ENCODE measurements at places on chromosomes 12 and 14.

- H3K27me3 ChIP-seq, result no peaks in the 10 kb centered on the region
- no peak for DNase-seq
- no peak overlapping the region for H3K27ac ChIP-seq
- H3K4me1 ChIP-seq, result no peaks in the 10 kb centered on the region
- no peak overlapping the region for H3K4me3 ChIP-seq
Measured at GRCh38 chr12:29599381-29599780, 101.9 kb upstream of the OVCH1 start.

GRCh38 chr14:57274551-57274950 lies 5.8 kb downstream of the AP5M1 start:
- H3K27me3 ChIP-seq, result no peaks in the 10 kb centered on the region
- peaks cover 18% of the 10 kb centered on the region for H3K4me1 ChIP-seq
- H3K36me3 ChIP-seq, result peaks cover 7% of the 10 kb centered on the region
- no peak overlapping the region for H3K27ac ChIP-seq
- no peak overlapping the region for H3K4me3 ChIP-seq

DNA sequence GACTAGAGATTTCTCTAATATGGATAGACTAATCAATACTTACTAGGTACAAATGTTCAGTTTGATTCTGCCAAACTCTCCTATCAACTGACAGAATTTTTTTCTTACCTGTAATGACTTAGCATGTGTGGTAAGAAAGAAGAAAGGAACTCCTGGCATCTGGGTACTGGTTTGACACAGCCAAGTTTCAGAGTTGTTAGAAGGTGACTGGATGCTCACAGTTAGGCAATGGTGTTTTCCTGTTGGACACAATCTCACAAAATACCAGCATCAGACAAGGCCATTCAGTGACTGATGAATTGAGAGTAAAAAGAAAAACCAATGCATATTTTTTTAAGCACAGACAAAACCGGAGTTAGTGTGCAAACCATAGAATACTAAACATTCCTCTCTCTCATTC lies 4.2 kb downstream of the MUCL1 start:
- no peaks in the 10 kb centered on the region for H3K4me1 ChIP-seq
- no peak for DNase-seq
- no peak overlapping the region for H3K27ac ChIP-seq
- H3K36me3 ChIP-seq, result no peaks in the 10 kb centered on the region
- H3K4me3 ChIP-seq, result no peak overlapping the region

GRCh38 chr14:98685725-98686124 lies 586.3 kb downstream of the BCL11B start:
- no peak for DNase-seq
- H3K4me1 ChIP-seq, result no peaks in the 10 kb centered on the region
- no peak overlapping the region for H3K4me3 ChIP-seq
- H3K36me3 ChIP-seq, result no peaks in the 10 kb centered on the region
- H3K27me3 ChIP-seq, result no peaks in the 10 kb centered on the region
- no peak overlapping the region for H3K27ac ChIP-seq

- H3K4me1 ChIP-seq, result peaks cover 10% of the 10 kb centered on the region
- no peaks in the 10 kb centered on the region for H3K36me3 ChIP-seq
- H3K27me3 ChIP-seq, result no peaks in the 10 kb centered on the region
Measured at GRCh38 chr14:91889477-91890211, 22.3 kb upstream of the TC2N start.

DNA sequence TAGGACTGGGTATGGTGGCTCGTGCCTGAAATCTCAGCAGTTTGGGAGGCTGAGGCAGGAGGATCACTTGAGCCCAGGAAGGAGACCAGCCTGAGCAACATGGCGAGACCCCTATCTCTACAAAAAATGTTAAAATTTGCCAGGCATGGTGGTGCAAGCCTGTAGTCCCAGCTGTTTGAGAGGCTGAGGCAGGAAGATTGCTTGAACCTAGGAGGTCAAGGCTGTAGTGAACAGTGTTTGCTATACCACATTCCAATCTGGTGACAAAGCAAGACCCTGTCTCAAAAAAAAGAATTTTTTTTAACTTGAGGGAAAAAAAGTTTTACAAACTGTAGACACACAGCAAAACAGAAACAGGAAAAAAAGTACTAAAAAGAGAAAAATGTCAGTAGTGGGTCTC lies 2.3 kb upstream of the MAP3K9 start:
- peaks cover 12% of the 10 kb centered on the region for H3K4me1 ChIP-seq
- no peak overlapping the region for H3K27ac ChIP-seq
- H3K4me3 ChIP-seq, result no peak overlapping the region
- no peaks in the 10 kb centered on the region for H3K27me3 ChIP-seq

DNA sequence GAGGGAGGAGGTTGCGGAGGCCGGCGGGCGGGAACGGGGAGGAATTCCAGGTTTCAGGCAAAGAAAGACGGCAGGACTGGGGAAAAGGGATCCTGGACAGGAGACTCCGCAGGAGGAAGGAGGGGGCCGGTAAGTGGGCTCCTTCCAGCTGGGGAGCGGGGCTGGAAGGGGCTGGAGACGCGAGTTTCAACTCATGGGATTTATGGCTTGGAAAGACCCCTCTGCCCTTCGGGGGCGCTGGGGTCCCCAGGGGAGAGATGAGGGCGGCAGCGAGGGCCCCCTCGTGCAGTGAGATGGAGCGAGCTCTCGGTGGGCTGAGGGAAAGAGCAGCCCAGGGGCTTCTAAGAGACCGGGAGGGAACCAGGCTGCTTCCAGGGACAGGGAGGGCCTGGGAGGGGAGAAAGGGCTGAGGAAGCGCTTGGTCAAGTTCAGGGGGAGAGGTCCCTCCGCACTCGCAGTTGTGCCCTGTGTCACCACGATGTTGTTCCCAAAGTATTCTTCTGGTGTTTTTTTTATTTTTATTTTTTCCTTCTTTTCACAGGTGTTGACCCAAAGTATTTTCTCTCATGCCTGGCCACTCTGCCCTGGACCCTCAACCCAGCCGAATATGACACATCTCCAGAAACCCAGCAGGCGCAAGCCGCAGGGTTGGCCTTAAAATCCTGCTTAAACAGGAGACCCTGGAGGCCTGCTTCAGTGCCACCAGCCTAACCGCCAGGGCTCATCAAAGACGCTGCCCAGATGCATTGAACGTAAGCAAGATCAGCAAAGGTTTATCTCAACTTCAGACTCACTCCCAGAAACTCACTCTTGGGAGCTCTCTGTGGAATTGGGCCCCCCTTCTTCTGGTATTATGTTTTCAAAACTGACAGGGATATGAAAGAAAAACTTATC lies 16.1 kb downstream of the TNFAIP2 start:
- H3K27ac ChIP-seq, result peak overlapping the region; percentile 58
- H3K36me3 ChIP-seq, result no peaks in the 10 kb centered on the region
- no peak for DNase-seq

DNA sequence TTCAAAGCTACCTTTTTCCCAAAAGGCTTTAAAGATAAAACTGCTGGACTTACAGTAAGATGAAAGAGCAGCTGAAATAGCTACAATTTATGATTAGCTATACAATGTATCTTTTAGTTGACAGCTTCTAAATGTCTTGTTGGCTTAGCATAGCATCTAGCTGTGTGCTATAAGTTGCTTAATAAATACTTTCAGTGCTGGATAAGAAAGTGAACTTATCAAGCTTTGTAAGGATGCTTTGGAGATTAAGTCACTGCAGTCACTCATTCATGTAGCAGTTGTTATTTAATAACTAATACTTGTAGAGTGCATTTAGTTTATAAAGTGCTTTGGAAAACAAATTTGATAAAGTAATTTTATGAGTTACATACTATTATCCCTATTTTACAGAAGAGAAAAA lies 14.6 kb downstream of the CFAP54 start:
- H3K4me3 ChIP-seq, result no peak overlapping the region
- H3K36me3 ChIP-seq, result no peaks in the 10 kb centered on the region
- no peak for DNase-seq

DNA sequence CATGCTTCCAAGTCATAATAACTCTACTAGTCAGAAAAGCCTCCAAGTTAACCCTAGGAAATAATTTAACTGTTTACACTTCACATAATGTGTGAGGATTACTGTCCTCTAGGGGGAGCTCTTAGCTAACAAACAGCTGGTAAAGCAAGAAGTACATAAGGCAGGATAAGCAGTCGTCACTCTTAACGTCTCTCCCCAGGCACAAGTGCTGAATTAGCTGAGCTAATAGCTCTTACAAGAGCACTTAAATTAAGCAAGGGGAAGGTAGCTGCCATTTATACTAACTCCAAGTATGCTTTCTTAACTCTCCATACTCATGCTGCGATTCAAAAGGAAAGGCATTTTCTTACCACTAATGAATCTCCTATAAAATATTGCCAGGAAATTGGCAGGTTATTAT lies 79.3 kb upstream of the TSPAN11 start:
- no peaks in the 10 kb centered on the region for H3K27me3 ChIP-seq
- H3K4me3 ChIP-seq, result no peak overlapping the region
- no peaks in the 10 kb centered on the region for H3K36me3 ChIP-seq
- no peak overlapping the region for H3K27ac ChIP-seq
- H3K4me1 ChIP-seq, result no peaks in the 10 kb centered on the region
- DNase-seq, result no peak

DNA sequence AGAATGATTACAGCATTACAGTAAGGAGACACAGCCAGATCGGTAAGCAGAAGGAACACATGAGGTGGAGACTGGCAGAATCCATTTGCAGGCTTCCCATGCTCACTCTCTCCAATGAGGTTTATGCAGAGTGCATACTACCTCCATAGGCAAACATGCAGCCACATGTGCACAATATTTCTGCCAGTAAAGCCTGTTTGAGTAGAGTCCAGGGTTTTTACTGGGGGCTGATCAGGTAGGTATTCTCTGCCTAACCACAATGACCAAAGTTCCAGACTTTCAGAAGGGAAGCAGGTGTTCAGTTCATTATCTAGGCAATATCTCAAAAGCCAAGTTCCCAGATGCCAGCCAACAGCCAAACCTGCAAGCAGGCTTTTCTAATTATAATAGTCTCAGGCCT lies 31.1 kb downstream of the INTS13 start:
- no peaks in the 10 kb centered on the region for H3K27me3 ChIP-seq
- DNase-seq, result no peak
- no peaks in the 10 kb centered on the region for H3K4me1 ChIP-seq
- H3K27ac ChIP-seq, result no peak overlapping the region

DNA sequence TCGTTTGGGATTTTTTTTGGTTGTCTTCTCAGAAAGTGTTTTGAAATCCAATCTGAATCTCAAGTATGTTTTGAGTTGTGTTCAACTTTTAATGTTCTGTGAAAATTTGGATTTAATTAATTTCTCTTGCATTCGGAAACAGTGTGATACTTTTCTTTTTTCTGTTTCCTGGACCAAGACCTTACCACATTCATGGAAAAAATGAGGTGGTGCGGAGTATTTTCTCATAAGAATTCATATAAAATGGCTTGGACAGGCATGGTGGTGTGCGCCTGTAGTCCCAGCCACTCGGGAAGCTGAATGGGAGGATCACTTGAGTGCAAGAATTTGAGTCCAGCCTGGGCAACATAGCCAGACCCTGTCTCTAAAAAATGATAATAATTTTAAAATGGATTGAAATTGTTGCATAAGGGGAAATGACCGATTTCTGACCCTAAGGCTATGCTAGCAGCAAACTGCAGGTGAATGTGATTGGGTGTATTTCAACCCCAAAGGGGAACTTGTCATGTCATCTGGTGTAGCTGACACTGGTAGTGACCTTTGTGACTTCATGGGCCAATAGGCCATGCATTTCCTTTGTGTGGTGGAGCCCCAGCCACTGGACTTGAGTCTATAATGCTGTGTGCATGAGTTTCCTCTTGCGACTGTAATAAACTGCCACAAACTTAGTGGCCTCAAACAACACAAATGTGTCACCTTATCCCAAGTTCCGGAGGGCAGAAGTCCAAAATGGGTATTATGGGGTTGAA lies 123.5 kb upstream of the RFLNA start:
- no peak for DNase-seq
- H3K4me1 ChIP-seq, result no peaks in the 10 kb centered on the region
- no peaks in the 10 kb centered on the region for H3K36me3 ChIP-seq
- no peak overlapping the region for H3K4me3 ChIP-seq

GRCh38 chr12:15883536-15883935 lies 1.3 kb downstream of the STRAP start:
- no peaks in the 10 kb centered on the region for H3K36me3 ChIP-seq
- no peak for DNase-seq
- peaks cover 57% of the 10 kb centered on the region for H3K4me1 ChIP-seq
- no peak overlapping the region for H3K27ac ChIP-seq
- no peaks in the 10 kb centered on the region for H3K27me3 ChIP-seq

GRCh38 chr12:58695263-58695662 lies 225.0 kb downstream of the LRIG3 start:
- no peak overlapping the region for H3K27ac ChIP-seq
- H3K36me3 ChIP-seq, result no peaks in the 10 kb centered on the region
- no peak overlapping the region for H3K4me3 ChIP-seq
- no peaks in the 10 kb centered on the region for H3K27me3 ChIP-seq

DNA sequence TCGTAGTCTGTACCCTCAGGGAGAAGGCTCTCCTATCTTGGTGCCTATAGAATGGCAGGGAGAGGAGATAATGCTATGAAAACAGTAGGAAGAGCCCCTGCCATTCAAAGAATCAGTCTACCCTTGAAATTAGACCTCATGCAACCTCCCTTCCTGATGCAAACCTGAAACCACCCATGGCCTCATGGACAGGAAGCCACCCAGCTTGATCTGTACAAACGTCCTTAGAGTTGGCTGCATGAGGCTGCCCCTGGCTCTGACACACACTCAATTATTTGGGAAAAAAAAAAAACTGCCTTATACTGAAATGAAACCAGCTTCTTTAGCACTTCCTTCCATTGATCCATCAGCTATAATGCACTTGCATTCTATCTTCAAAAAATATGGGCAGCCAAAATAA lies 116.6 kb upstream of the BCL2L14 start:
- no peaks in the 10 kb centered on the region for H3K36me3 ChIP-seq
- no peak for DNase-seq
- no peak overlapping the region for H3K4me3 ChIP-seq
- H3K4me1 ChIP-seq, result peaks cover 4% of the 10 kb centered on the region

DNA sequence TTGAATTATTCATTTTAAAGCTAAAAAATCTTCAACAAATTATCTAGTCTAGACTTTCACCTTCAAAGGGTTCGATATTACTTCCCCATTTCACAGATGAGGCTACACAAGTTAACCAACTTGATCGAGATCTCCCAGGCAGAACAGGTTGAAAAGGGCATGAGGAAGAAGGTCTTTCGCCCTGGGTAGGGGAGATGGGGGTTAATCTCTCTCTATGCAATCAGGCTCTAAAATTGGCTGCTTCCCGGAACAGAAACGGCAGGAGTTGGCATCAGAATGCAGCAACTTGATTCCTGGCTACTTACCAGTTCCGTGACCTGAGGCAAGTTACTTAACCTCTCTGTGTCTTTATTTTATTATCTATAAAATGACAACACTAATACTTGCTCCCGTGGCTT lies 2.4 kb upstream of the CISTR start:
- peaks cover 20% of the 10 kb centered on the region for H3K4me1 ChIP-seq
- H3K27me3 ChIP-seq, result peaks cover 31% of the 10 kb centered on the region

Measured in heart right ventricle (tissue), 16 donors.